ENCODE measurements at places on chromosomes 12 and 14.

DNA sequence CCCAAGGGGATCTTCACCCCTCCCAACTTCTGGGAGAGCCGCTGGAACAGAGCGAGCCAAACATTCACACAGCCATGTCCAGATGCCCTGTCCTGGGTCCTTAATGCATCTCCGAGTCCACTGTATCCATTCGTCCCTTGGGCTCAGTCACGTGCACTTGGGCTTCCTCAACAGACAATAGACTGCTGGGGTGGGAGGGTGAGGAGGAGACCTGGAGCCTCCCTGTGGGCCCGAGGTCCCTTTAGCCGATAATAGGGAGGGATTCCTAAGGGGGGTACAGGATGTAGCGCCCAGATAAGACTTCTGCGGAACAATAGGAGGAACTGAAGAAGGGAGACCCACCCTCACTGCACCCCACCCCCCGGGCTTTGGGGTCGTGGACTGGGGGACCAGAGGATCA, 6.7 kb downstream of the ARHGEF25 start:
- DNase-seq = no peak

DNA sequence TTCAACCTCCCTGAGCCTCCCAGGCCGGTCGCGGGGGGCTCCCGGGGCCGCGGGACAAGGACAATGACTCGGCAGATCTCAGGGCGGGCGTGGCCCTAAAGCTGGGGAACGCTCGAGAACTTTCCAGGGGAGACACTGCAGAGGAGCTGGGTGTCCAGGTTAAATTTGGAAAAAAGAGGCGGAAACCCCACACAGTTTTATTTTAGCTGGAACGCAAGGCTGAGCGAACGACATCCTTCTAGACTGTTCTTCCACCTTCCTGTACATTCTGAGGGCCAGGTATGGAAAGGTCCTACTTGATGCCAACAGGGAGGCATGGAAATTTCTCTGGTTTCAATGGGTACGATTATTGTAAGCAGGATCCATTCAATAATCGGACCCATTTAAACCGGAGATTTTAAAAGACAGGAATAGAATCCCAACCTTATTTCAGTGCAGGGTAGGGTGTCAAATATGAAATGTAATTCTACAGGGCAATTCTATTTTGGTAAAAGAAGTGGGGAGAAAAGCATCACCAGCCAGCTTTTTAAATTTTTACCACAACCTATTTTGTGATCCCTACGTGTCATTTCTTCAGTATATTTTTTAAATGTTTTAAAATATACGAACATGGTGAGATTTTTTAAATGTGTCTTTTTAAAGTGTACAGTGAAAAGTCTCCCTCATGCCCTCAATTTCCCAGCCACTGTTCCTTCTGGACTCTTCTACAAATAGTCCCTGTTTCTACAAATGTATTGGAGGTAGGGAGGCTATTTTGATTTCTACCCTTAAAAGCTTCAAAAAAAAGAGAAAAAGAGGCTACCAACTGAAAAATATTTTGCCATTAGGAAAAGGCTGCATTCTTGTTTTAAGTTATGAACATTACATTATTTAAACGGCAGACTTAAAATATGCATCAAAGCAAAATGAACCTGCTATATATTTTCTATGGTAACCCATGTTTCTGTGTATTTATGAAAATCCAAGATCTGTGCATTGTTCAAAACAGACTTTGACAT, 1.1 kb upstream of the UBC start:
- no peak for DNase-seq

DNA sequence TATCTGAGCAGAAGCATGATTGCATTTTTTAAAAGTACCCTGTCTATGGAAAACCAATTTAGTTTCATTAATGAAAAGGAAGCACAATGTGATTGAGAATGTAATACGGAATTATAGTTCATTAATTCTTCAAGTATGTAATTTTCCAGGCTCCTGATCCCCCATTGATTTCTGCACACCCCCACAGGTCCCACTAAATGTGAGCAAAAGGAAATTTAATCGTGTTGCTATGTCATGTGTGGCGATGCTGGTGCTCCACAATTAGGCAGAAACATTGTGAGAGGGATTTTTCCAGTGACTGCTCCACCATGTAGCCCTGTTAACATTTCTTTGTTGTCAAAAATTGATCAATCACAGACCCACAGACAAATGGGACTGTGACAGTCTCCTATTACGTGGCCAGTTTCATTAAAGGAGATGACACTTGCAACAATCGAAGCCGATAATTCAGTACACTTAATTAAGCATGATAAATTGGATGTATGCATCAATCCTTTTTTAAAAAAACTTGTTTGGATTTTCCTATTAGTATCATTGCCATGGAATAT, 306.0 kb downstream of the NELL2 start:
- no peak for DNase-seq

- DNase-seq = no peak
Measured at GRCh38 chr14:72126561-72126960, 194.3 kb downstream of the RGS6 start.

GRCh38 chr14:34711796-34712712, 2.3 kb downstream of the CFL2 start:
- no peak for DNase-seq

GRCh38 chr14:69464829-69465228, 19.7 kb upstream of the PLEKHD1 start:
- no peak for DNase-seq

Measured in NK-92 treated with Interleukin-12 subunit alpha and Interleukin-12 subunit beta, amount 100 ng/mL, for 24 hours (cell line).